Ammon's horn (tissue), 1 donor: ENCODE measurements at places on chromosomes 12 and 14.

- no peak for DNase-seq
Observed at GRCh38 chr14:61090432-61091216, 109.6 kb downstream of the SLC38A6 start.

DNA sequence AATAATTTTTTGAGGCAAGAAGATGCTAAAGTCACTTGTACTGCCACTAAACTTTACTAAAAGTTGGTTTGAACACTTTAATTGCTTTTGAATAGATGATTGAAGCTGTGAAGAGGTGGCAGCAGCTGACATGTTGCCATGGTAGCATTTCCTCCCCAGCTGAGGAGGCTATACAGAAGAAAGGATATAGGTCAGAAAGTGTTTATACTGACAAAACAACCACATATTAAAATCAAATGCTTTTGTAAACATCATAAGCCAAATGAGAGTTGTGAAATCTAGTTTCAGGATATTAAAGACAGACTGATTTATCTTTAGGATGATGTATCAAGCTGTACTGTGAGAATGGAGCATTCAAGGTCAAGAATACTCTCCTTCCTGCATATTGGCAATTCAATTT lies 41.7 kb downstream of the TSPAN19 start:
- no peak for DNase-seq

GRCh38 chr12:32136404-32136803 lies 29.8 kb downstream of the BICD1 start:
- DNase-seq: no peak

DNA sequence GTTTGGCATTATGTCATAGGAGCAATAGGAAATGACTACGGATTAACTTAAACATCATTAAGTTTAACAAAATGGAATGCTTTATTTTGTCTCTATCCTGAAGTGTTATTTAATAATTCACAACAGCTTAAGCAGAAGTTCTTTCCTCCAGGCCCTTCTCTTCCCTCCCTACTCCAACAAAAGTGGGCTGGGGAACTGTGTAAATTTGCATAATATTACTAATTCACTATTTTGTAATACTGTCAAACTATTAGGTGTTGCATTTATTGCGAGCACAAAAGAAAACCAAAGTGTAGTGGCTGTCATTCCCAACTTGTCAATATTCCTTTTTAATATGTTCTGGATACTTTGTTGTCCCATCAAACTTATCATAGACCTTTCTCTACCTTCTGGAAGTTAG lies 69.8 kb downstream of the ATG14 start:
- no peak for DNase-seq

- DNase-seq: no peak
Observed at GRCh38 chr12:116607039-116607438, 47.9 kb downstream of the MAP1LC3B2 start.

GRCh38 chr14:65703996-65704395 lies 291.5 kb downstream of the FUT8 start:
- DNase-seq: no peak

GRCh38 chr12:9940375-9940774 lies 8.2 kb upstream of the CLEC2A start:
- DNase-seq: peak; percentile 17

GRCh38 chr12:50677858-50678257 lies 86.0 kb upstream of the ATF1 start:
- no peak for DNase-seq

DNA sequence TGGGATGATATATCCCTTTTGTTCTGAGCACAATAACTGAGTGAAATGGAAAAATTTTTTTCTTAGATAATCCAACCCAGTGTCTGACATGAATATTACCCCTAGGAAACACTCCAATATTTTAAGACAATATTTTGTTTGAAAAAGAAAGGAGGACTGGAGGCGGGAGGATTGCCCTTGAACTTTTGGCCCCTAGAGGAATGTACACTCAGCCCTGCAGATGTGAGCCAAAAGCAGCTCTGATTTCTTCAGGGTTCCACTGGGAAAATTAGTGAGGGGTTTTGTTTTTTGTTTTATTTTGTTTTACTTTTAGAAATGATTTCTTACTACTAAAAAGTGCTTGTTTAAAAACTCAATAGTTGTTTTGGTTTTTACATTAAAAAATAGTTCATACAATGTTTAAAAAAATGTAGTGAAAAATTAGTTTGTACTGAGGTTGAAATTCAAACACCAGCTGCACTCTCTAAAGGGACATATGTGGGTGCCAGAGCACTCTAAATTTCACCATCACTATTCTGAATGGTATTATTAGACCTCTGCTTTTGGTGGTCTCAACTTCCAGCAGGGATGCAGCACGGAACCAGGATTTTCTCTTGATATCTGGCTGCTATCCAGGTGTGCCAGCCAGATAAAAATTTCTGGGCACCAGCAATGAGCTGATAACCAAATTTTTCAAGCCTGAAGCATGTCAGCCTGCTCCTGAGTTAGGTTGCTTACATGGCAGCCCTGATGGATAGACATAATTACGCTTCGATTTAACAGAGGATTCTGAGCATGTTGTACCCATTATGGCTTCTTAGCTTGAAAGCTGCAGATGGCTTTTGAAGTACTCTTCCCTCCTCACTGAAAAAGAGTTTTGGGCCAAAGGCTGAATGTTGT lies 141.9 kb downstream of the ANO6 start:
- peak; percentile 5 for DNase-seq

DNA sequence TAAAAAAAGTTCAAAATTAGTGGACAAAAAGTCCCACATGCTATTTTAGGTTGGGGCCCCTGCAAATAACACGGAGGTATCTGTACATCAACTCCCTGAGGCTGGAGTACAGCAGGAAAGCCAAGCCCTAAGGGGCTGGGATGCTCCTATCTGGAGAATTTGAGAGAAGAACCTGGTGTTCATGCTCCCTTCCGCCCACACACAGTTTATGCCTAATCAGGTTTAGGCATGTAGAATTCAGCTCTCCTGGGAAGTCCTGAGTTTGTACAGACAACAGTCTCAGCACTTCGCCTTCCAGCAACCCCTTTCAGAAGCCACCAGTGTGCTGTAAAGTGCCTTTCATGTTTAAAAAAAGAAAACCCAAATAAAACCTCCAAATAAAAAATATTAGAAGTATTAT lies 237.3 kb upstream of the GRIP1 start:
- no peak for DNase-seq

- no peak for DNase-seq
Observed at GRCh38 chr12:13595536-13596443, 385.6 kb downstream of the GRIN2B start.

DNA sequence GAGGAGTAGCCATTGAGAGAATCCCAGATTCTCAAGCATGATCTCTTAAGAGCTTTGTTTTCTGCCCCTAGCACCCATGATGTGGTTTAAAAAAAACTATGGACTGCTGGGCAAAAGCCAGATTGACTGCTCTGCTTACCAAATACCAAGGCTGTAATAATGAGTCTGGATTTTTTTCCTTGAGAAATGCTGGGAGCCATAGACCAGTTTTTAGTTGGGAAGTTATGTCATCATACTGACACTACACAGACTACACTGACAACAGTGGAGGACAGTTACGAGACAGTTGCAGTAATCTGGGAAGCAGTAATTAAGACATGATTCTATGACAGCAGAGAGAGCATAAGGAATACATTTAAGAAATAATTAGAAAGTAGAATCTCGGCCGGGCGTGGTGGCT lies 35.8 kb downstream of the SPATA7 start:
- DNase-seq: no peak

DNA sequence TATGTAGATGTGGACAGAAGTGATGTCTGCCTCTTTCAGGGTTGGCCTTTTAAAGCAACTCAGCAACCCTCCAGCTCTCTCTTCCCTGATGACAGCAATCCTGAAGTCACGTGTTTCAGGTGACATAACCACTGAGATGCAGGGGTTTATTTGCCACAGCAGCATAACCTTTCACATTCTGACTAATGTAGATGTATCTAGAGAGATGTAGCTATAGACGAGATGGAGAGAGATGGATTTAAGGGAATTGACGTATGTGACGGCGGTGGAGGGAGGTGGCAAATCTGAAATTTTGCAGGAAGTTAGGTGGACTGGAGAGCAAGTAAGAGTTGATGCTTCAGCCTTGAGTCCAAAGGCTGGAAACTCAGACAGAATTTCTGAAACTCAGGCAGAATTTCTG lies 126.0 kb downstream of the ZFP36L1 start:
- no peak for DNase-seq

DNA sequence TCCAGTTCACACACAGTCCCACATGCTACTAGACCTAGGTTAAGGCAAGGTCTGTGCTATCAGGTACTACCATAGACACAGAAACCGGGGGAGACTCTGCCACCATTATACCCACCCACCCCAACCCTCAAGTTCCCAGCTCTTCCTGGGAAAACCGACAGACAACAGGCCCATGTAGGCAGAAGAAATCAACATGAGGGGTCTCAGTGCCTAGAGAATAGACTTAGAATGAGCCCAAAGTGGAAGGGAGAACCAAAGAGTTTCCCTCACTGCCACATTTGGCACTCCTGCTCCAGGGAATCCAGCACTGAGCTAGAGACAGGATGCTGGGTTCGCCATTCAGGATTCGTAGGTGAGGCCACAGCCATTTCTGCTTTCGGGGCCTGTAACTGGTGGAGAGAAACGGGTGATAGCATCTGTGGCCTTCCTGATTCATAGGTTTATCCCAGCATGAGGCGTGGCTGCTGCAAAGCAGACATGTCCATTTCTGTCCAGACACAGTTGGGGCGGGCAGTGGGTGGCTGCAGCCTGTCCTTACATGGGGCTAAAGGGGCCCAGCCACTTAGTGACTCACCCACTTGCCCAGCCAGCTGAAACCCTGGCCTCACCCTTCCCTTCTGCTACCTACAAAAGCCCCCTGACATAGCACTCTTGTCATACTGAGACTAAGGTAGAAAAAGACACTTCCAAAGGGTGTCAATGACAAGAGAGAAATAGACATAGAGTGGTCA lies 69.4 kb downstream of the IRF2BPL start:
- no peak for DNase-seq

- no peak for DNase-seq
Observed at GRCh38 chr14:20671597-20672283, 12.6 kb upstream of the RNASE4 start.

DNA sequence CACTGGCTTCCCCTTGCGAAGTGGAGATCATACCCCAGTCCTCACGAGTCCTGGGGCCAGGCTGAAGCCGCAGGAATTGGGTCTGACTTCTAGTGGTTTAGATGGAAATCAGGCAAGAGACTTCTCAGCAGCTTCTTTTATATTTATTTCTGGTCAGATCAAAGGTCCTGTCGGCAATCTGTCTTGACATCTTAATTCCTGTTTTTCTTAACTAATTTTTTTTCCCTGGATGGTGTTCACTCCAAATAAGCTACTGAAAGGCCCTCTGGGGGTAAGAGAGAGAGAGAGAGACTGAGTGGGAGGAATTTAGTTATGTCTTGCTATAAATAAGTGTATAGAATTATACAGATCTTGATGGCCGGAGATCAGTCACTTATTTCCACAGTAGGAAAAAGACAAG lies 698.7 kb upstream of the TBX3 start:
- no peak for DNase-seq

DNA sequence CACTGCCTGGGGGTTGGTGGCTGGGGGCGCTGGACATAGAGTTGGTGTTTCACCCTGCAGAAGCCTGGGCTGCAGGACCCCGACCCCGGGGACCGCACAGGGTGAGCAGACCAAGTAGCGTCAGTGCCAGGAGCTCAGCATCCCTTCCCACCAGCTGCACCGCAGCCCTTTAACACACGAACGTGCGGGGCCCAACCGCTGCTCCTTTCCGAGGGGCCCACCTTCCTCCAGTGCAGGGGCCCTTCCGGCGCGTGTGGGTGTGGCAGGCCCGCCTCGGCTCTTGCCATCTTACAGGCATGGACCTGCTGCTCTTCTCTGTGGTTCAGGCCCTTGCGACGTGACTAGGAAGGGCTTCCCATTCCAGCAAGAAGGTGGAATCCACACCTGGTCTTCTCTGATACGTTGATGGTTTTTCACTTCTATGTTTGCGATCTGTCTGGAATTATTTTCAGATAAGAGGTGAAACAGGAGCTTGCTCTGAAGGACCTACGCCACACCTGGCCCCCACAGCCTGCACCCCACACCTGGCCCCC lies 47.8 kb downstream of the LRCOL1 start:
- DNase-seq: no peak

GRCh38 chr14:71675126-71675899 lies 256.9 kb upstream of the RGS6 start:
- DNase-seq: peak; percentile 60

- DNase-seq: no peak
Observed at GRCh38 chr12:67996347-67996746, 7.1 kb downstream of the IFNG-AS1 start.

GRCh38 chr12:21938879-21939278 lies 2.3 kb downstream of the ABCC9 start:
- no peak for DNase-seq

DNA sequence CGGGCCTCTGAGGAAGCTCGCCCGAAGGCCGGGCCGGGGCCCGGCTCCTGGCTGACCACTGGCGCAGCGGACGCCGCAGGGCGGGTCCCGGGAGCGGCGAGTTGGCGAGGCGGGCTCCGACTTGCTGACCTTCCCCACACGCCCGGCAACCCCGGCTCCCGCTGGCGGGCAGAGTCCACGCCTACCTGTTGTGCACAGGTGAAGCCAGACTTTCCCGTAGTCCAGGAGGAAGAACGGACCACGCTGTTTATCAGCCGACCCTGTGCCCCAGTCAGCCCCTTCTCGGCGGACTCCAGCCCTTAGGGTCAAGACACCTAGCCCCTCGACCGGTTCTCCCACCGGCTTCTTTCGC lies 407 bp downstream of the HEATR5A start:
- peak; percentile 23 for DNase-seq

GRCh38 chr12:122752464-122753318 lies at the start of gene DENR:
TSS of gene DENR (plus strand) at chr12:122752824. CDS start at chr12:122753702, 878 bp downstream.
- DNase-seq: peak; percentile 95

DNA sequence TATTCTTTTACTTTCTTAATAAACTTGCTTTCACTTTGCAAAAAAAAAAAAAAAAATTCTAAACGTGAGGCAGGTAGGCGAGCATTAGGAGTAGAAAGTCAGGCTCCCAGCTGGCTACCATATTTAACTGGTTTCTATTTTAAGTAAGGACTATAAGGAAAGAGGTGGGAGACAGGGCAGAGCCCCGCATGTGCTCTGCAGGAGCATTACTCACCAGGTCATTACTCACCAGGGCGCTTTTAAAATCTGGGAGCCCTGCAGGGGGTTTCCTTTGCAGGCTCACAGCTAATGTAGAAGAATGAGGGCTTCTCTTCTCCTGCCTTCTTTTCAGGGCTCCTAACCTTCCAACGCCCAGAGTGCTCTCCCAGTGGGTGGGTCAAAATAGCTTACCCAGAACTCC lies 14.0 kb upstream of the DPF3 start:
- DNase-seq: no peak

- no peak for DNase-seq
Observed at GRCh38 chr12:70459786-70460185, 93.7 kb downstream of the KCNMB4 start.

DNA sequence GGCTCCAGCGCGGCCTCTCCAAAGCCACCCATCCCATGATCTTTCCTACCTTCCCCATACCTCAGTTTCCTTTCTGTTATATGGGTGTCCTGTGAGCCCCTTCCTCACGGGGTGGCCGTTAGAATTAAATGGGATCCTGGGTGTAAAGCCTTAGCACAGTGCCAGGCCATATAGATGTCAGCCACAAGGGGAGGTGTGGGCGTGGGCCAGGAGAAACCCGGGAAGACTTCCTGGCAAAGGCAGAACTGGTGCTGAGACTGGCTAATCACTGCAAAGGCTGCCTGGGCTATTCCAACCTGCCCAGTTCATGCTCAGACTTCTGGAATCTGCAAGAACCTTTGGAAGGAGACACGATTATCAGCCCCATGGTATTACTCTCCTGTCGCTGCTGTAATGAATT lies 11.0 kb upstream of the NCOR2 start:
- no peak for DNase-seq
